ENCODE measurements at places on chromosomes 2 and 18. TPM values are rescaled to one million over a fixed set of nuclear protein-coding genes. Genes with fewer than 3 reads are reported as not detected.

- no peak for DNase-seq
Observed at GRCh38 chr2:133599811-133600210, 31.5 kb upstream of the NCKAP5 start.

DNA sequence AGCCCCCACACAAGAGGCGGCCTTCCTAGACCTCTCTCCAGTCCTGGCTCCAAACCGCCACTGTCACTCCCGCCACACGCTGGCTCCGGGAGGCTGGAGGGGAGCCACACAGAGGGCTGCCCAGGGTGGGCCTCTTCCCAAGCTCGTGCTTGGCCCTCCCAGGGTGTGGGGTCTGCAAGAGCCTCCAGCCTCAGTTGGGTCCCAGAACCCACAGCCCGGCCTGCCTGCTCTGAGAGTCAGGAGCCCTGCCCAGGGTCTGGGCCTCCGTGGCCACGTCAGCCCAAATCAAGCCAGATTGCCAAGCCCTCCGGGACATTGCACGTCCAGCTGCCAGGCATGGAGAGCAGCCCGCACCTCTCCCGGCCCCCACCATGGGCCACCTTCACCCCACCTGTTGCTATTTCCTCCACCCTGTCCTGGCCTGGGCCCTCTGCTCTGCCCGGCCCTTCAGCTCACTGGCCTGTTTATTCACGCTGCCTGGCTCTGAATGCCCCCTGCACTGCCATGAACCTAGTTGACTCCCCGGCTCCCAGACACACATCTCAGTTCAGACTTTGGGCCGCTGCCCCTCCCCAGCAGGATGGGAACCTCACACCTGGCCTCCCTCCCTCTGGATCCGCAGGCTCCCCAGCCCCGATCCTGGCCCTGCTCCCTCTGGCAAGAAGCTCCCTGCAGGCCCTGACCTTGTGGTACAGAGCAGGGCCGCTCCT is 61.0 kb downstream of the BIN1 start:
- peak; percentile 65 for DNase-seq

GRCh38 chr2:19043893-19044292 is 314.5 kb downstream of the OSR1 start:
- DNase-seq, result no peak

DNA sequence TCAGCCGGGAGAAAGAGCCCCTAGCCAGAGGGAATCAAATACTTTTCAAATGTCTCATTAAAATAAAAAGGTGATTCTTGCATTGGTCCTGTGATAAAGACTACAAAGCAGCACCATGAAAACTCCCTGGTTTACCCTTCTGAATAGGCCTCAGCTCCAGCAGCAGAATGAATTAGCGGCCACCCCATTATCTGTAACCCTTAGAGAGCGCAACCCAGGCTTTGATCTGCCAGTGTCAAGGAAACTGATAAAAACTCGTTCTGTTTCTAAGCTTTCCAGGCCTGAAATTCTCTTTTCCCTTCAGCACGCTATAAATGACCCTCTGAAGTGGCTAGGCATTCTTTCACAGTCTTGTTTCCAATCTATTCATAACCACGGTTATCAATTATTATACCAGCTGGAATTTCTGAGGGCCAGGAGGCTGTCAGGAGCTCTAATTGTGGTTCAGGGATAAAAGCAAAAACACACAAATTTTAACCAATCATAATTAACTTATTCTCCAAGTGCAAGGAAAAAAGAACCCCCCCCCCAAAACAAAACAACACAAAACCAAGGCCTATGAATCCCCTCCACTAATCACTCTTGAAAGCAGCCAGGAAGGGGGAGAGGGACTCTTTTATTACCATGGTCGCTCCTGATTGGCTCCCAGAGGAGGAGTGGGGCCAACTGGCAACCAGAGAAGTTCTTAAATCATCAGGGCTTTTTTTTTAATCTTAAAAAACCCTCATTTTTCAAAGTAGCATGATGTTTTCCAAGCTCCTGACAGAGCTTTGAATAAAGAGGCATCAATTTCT is 258.9 kb downstream of the CYRIA start:
- no peak for DNase-seq

DNA sequence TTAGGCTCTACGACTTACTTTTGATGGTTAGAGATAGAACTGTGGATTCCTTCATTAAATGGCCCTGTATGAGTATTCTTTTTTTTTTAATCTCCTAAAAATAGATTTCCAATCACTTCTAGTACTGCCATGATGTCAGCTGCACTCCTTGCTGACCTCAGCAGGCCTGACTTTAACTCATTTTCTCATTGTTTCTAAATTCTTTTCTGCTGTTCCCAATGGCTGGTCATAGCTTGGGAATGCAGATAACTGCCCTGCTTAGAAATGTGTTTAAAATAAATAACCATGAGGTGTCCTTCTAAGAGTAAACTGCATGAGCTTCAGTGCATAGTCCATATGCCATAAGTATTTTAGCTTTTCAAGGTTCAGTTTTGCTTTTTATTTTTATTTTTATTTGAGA is 15.7 kb downstream of the CCDC85A start:
- no peak for DNase-seq

GRCh38 chr2:8119782-8120505 is 561.9 kb upstream of the ID2 start:
- DNase-seq, result no peak

GRCh38 chr2:104545055-104545454 is 308.9 kb upstream of the POU3F3 start:
- DNase-seq, result no peak

DNA sequence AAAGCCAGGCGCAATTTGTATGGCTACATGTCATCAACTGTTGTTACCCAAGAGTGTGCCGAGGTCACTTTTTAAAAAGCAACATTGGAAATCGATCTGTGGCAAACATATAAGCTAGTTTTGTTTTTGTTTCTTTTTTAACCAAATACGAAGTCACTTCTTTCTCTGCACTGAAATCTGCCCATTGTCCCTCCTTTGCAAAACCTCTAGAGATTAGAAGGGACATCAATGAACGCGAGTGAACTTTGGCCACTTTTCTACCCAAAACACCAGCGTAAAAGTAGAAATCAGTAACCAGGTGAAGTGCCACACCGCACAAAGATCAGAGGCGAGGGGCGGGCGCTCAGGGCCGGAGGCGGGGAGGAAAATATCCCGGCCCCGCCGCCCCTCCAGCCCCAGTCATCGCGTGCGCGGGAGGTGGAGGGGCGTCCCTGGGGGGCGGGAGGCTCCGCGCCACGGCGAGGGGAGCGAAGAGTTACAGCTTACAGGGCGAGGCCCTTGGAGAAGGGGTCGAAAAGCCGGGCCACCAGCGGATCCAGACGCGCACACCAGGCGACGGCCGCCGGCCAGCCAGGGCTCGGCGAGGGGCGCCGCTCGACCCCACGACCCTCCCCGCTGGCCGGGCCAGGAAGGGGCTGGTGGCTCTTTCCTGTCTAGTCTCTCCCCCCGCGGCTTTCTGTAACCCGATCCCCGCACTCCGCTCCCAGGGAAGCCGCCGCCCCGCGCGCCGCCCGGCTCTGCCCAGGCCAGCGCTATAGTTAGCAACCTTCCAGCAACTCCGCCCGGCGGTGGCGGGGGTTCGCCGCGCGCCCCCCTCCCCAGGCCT is 993 bp downstream of the RBMS1 start:
- DNase-seq, result peak; percentile 91

- DNase-seq, result no peak
Observed at GRCh38 chr2:145622285-145622684, 1102.4 kb upstream of the ZEB2 start.

GRCh38 chr2:118609138-118609537 is 238.3 kb downstream of the EN1 start:
- no peak for DNase-seq

DNA sequence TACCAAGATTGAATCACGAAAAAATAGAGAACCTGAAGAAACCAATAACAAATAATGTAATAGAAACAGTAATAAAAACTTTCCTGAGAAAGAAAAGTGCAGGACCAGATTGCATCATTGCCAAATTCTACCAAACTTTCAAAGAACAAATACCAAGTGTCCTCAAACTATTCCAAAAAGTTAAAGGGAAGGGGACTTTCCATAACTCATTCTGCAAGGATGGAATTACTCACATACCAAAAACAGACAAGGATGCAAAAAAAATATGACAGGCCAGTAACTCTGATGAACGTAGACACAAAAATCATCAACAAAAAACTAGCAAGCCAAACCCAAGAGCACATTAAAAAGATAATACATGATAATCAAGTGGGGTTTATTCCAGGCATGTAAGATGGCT is 172.3 kb upstream of the SLC35G4 start:
- no peak for DNase-seq

- no peak for DNase-seq
Observed at GRCh38 chr2:65366595-65367125, 65.7 kb downstream of the SPRED2 start.

DNA sequence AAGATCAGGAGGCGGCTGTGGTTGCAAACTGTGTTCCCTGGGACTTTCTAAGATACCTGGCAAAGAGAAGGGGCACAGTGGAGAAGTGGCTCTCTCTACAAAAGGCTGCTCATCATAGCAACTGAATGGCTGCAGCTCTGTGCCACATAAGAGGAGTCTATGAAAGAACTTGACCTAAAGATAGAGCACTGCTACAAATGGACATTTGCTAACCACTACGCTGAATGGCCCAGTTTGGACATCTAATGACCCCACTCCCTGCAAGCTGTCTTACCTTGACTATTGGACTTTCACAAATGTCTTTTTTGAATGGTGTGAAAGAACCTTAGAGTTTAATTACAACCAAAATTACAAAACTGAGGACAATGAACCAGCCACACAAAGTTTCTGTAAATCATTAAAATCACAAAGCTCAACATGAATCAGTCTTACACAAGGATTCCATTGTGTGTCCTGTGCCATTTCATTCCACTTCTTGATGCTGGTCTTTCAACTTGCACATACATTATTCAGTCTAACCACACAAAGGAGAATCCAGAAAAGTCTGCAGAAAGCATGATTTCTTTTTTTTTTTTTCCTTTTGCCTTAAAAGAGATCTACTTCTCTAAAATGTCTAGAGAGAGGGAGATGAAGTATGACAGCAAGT is 154.0 kb downstream of the LAMA1 start:
- no peak for DNase-seq

- no peak for DNase-seq
Observed at GRCh38 chr2:18829251-18829902, 240.0 kb upstream of the NT5C1B start.

- no peak for DNase-seq
Observed at GRCh38 chr2:67268797-67269196, 128.3 kb upstream of the ETAA1 start.

DNA sequence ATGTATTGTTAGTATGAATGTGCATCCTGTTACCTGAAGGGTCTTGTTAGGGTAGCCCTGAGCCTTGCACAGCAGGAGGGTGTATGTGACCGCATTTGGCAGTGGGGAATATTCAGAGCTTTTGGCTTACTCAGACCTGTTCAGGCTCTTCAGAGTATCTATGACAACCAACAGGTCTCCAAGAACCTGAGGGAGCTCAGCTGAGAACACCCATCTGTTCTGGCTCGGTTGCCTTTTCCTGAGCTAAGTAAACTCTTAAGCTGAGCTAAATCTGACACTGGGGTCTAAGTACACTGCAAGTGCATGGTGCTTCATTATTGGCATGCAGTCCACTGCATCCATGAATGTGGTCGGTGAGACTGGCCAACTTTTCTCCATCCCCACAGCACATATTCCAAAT is 92.4 kb upstream of the CHST9 start:
- no peak for DNase-seq

- no peak for DNase-seq
Observed at GRCh38 chr2:135219226-135219625, 167.1 kb downstream of the RAB3GAP1 start.

DNA sequence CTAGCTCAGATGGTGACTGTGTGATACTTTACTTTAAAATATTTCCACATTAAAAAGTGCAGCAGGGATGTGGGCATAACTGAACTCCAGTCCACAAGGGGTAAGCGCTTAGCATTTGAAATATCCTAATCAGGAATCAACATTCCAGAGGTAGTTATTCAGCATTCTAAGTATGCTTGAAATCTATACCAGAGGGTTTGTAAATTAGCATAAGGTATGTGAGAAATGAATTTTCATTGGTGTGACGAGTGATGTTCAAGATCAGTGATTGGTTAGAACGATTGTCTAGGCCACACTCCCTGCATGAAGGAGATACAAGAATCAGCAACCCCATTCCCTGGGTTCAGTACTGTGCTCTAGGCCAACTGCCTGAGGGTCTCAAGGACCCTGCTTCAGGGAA is 42.6 kb downstream of the MAPK4 start:
- DNase-seq, result no peak

- DNase-seq, result no peak
Observed at GRCh38 chr2:123717636-123718334, 307.3 kb upstream of the CNTNAP5 start.

GRCh38 chr2:237475704-237476141 is 11.3 kb upstream of the MLPH start:
- no peak for DNase-seq

- DNase-seq, result no peak
Observed at GRCh38 chr2:152410165-152410597, 75.2 kb downstream of the FMNL2 start.

DNA sequence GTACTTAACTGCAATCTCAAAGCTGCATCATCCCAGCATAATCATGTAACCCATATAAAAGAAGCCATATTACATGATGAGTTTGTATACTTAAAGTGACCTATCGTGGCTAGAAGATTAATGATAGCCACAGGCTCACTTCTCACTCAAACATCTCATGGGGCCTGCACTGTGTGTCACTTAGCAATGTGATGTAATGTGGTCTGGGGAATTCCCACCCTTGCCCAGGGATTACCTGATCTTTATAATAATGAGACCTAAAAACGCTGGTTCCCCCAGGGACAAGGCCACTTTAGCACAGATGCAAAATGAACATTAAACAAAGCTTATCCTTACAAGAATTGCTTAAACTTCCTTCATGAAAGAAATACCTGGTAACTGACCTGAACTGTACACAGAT is 427.1 kb upstream of the CNTNAP5 start:
- DNase-seq, result no peak

DNA sequence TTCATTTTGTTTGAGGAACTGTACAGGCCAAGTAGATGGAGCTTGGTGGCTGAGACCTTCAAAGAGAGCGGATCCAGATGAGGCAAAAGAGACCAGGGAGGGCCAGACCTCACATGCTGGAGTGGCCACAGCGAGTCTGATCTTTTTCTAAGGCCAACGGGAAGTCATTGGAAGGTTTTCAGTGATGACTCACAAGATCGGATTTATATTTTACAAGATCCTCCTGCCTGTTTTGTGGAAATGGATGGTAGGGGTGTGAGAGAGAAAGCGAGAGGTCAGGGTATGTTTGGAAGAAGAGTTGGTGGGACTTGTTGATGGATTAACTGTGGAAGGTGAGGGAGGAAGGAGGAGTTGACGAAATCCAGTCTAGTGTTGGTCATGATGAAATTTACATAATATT is 44.6 kb upstream of the TUBA3D start:
- DNase-seq, result no peak

- no peak for DNase-seq
Observed at GRCh38 chr2:880201-880970, 70.3 kb upstream of the SNTG2 start.

- no peak for DNase-seq
Observed at GRCh38 chr2:26883956-26884355, 36.0 kb downstream of the DPYSL5 start.

Gene ASB18
- 44.4 TPM for total RNA-seq

Gene LCT
- total RNA-seq, result not detected

Gene ECEL1
- total RNA-seq, result 0.27 TPM

Gene FAM237A
- 1.9 TPM for total RNA-seq

Gene HRH4
- total RNA-seq, result 0.08 TPM

Gene AMER3
- total RNA-seq, result not detected

Gene SLC9A4
- not detected for total RNA-seq

Gene TCF23
- not detected for total RNA-seq

Gene ABHD1
- total RNA-seq, result 1.1 TPM

Gene CDH19
- total RNA-seq, result 14.8 TPM

Gene ERMN
- total RNA-seq, result not detected

Gene SLC16A14
- 2.0 TPM for total RNA-seq

Data from cardiac septum (tissue), 1 donor.